ENCODE measurements at places on chromosomes 4 and X. TPM values are rescaled to one million over a fixed set of nuclear protein-coding genes. Genes with fewer than 3 reads are reported as not detected.

The TFE3 gene
- 36.8 TPM for total RNA-seq

The BEND2 gene
- not detected for total RNA-seq

The CYTL1 gene
- 0.17 TPM for total RNA-seq

The SPP1 gene
- total RNA-seq = 0.26 TPM

The UGT2B7 gene
- total RNA-seq = not detected

The TMEM35A gene
- 11.6 TPM for total RNA-seq

The S100G gene
- not detected for total RNA-seq

All from fibroblast of lung (primary cell).